ENCODE measurements at places on chromosomes 1 and 21.

DNA sequence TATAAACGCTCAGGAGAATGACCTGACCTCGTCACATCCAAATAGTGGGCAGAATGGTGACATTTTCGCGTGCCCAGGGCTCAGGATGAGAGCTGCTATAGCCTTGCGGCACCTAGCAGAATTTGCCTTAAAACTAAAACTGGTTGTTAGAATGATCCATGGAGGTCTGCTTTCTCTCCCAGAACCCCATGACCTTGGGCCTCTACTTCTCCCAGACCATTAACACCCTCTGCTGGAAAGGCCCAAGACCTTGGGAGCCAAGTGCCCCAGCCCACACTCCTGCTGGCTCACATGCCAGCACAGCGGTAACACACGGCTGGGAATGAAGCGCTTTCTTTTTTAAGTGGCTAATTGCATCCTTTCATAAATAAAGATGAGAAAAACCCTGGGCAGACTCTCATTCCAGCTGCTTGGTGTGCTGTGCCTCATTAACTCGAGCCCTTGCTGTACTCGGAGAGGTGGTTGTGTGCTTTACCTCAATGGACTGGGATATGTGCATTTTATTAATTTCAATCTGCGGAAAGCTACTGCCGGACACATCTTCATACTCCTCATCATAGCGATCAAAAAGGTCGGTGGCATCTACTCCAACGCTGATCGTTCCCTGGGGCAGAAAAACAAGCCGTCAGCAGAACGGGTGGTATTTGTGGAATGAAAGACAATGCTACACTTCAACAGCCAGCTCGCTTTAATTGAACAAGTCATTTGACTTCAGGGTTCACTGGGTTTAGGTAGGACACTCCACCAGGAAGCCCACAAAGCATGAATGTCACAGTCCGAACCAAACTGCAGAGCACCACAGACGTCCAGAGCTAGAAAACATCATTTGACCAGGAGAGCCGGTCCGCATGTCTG lies 29.0 kb downstream of the THAP3 start:
- no peak for DNase-seq

- no peak for DNase-seq
These were observed 2.0 kb downstream of the LRRC41 start for GRCh38 chr1:46301406-46301807.

DNA sequence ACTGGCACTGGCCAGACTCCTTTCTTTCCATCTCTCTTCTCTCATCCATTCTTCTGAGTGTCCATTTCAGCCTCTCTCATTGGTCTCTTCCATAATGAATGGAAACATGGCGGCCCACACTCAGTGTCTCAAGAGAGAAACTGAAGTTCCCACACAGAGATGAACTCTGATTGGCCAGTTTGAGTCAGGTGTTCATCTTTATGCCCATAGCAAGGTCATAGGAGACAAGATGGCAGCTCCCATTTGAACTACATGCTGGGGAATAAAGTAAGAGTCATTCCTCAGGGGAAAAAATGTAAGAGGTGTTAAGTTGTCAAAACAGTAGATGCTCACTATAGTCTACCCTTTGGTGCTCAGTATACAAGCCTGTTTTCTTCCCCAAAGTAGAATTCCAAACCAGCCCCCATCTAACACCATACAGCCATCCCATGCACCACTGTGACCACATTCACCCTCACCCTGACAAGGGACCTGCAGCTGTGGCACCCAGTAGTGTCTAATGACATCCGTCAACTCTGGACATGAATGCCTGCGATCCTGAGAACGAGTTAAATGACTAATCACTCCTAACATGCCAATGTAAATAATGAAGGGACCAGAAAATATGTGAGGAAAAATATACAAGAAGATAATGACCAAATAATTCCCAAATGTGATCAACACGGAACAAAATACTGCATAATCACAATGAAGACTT lies 12.4 kb downstream of the CDA start:
- DNase-seq, result no peak

DNA sequence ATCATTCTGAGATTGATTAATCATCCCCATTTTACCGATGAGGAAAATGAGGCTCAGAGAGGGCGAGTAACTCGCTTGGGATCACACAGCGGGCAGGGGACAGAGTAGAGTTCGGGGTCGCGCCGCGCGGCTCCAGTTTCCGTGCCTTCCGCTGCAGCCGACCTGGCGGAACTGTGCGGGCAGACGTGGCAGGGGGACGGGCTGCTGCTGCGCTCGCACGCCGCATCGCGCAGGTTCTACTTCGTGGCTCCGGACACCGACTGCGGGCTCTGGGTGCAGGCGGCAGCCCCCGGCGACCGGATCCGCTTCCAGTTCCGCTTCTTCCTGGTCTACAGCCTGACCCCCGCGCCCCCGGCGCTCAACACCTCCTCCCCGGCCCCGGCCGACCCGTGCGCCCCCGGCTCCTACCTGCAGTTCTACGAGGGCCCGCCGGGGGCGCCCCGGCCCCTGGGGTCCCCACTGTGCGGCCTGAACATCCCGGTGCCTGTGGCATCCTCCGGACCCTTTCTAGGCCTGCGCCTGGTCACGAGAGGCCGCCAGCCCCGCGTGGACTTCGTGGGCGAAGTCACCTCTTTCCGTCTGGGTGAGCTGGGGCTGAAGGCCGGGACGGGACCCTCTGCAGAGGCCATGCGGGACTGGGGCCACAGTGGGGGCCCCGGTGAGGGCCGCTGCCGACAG lies 2.3 kb downstream of the LDLRAD2 start:
- DNase-seq, result peak; percentile 12

DNA sequence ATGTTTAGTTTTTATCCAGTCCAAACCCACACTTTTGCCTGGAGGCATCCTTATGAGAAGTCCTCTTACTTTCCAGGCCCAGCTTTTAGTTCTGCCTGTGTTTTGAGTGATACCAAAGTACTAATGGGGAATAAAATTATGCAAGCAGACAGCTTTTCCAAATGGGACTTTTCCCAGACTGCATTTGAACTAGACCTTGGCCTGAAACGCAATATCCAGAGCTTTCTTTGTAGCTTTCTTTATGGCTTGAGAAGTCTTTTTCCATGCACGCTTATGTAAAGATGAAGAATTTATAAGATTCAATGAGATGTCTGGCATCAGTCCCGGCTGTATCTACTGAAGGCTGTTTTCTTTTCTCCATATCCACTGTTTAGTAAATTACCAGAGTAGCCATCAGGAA lies 236.6 kb upstream of the RAB4A start:
- no peak for DNase-seq

GRCh38 chr1:160830321-160831153 lies 32.1 kb downstream of the CD244 start:
- peak; percentile 67 for DNase-seq

GRCh38 chr1:231701306-231701705 lies 74.7 kb downstream of the DISC1 start:
- DNase-seq, result no peak

GRCh38 chr21:38326429-38326828 lies 69.6 kb downstream of the KCNJ15 start:
- no peak for DNase-seq

DNA sequence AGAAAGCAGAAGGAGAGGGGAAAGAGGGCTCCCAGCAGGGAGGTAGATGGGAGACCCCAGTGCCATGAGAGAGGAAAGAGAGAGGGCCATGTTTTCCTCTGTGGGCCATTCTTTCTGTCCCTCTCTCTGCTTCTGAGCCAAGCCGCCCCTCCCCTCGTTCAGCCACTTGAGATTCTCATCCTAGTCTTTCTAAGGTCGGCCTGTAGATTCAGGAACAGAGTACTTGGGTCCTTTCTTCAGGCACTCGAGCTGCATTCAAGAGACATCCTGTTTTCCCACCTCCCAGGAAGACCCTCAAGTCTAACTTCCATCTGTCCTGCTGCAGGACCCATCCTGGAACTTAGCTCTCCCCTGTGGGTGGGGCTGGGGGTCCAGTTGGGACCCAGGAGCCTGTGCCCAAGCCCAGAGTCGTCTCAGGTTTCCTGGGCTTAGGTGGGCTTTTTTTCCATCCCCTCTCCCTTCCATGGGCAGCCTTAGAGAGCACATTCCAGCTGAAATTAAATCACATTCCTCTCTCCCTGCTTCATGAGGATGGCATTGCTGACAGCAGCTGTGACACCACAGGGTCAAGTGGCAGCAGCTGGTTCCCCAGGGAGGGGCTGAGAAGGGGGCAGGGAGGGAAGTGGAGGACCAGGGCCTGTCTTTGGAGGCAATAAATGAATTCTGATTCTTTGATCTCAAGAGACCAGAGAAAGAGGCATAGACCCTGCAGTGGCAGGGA lies 13.0 kb downstream of the NES start:
- no peak for DNase-seq

GRCh38 chr1:171828794-171829193 lies 12.5 kb upstream of the DNM3 start:
- no peak for DNase-seq

GRCh38 chr1:150574260-150575071 lies 4.9 kb downstream of the MCL1 start:
- DNase-seq, result no peak

GRCh38 chr1:28983509-28984310 lies 69.3 kb downstream of the EPB41 start:
- DNase-seq, result no peak

DNA sequence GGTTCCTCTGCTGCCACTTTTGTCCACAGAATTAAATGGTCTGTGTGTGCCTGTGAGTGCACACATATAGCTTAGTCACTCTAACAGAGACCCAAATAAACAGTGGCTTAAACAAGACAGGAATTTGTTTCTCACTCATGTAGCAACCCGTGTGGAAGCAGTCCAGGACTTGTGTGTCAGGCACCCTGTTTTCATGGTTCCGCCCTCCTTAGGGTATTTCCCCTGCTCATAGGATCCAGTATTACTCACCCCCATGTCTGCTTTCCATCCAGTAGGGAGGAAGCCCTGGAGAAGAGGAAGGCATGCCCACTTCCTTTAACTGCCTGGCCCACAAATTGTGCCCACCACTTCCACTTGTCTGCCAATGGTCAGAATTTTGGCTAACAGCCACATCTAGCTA lies 41.3 kb upstream of the TACSTD2 start:
- peak; percentile 97 for DNase-seq

- peak; percentile 57 for DNase-seq
These were observed 150.1 kb upstream of the SOD1 start for GRCh38 chr21:31509194-31510017.

GRCh38 chr1:65404941-65405340 lies 15.5 kb upstream of the LEPR start:
- DNase-seq, result no peak

- DNase-seq, result peak; percentile 12
These were observed 51.1 kb downstream of the PHC2 start for GRCh38 chr1:33379631-33380354.

DNA sequence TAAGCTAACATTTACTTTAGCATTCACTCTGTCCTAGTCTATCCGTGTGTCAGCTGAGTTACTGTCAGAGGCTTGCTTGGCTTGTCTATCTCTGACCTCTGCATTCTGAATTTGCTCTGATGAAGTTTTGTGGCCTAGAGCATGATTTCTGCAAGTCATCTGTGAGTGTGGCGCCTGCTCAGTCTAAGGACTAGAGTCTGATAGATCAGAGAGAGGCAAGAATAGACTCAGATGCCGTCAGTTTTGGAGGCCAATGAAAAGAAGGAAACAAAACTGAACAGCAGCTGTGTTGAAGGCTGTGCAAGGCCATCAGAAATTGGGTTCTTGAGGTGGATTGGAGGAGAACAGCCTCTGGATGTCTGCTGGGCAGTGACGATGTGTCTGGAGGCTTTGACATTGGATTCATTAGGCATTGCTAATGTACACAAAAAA lies 573.1 kb downstream of the USP25 start:
- no peak for DNase-seq

- no peak for DNase-seq
These were observed 57.9 kb upstream of the ENAH start for GRCh38 chr1:225710804-225711203.

- no peak for DNase-seq
These were observed 4.2 kb downstream of the RNPC3 start for GRCh38 chr1:103529746-103530145.

GRCh38 chr21:45168522-45168921 lies 94.1 kb downstream of the ADARB1 start:
- DNase-seq, result no peak

DNA sequence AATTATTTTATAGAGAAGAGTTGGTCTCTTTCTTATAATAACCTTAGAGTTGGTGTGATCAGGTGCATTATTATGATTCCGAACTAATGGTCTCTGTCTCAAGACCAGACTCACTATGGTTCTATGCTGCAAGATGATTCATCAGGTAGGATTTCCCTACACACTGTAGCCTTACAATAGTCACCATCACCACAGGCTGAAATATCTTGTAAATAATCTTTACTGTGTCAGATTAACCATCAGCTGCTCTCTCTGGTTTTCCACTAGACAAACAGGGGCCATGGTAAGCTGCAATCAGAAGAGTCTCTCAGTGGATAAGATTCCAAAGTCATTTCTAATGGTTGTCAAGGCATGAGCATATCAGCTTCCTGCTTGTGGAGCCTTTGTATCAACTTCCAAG lies 4.4 kb upstream of the GBP4 start:
- no peak for DNase-seq

DNA sequence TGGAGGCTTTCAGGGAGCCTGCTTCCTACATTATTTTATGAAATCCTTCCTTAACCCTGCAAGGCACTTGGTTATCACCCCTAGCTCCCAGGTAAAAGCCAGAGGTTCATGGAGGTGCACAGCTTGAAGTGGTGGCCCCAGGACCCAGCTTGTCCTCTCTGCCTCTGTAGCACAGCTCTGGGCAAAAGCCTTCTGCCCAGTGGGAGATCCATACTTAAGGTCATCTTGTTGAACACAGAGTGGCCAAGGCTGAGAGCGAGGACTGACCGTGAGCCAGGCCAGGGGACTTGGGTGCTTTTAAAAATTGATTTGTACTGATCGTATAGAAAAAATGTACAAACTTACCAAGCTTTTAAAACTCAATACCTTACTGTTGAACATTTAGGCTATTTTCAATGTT lies 33.4 kb downstream of the KCNA2 start:
- no peak for DNase-seq

DNA sequence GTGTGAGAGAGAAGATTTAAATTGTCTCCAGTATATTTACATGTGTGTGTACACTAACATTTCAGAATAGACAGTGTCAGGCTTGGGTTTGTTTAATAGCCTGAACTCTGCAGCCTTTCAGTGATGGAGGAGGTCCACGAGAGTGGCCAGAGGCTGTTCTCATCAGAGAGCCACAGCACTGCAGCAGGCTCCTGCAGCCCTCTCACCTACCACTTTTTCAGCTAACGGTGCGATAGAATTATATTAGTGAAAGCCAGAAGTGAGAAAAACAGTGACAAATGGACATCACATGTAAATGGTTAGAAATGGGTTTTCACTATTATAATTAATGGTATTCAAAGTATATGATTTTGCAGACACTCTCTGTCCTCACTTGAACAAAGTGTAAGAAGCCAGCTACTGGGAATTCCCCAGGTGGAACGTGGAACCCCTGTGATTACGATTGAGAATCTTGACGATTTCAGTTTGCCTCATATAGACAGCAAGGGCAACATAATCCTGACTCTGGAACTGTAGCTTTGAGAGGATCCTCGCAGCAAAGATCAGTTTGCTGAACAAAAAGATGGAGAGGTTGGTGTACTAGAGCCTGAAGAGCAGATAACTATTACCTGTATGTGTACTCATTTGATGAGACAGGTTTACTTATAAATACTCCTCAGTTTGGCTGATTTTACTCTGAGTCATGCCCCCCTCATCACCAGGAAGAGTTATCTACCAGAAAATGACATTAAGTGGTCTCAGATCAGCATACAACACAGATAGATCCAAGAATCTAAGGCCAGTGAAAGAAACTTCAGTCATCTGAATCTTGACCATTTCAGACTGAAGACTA lies 31.4 kb downstream of the IFI16 start:
- no peak for DNase-seq
